K562 (cell line): ENCODE measurements at places on chromosomes 13 and 19. TPM values are rescaled to one million over a fixed set of nuclear protein-coding genes. Genes with fewer than 3 reads are reported as not detected.
A peak's percentile ranks its signal among the peaks of the same experiment; 100 is the strongest.

DNA sequence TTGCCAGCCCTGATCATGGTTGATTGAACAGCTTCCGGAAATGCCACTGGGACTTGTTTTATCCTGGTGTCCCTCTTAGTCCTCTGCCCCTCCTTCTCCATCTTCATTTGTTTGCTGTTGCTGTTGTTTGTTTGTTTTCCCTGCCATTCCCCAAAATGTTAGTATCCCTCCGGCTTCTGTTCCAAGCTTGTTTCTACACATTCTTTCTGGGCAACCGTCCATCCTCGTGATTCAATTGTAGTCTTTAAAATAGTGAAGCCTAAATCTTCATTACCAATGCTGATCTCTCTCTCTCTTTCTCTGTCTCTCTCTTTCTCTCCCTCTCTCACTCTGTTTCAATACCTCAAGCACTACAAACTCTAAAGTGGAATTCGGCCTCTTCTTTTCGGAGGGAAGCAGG, 649.3 kb upstream of the ARGLU1 start:
- no peak overlapping the region for H3K27ac ChIP-seq
- H3K4me1 ChIP-seq: no peaks in the 10 kb centered on the region
- H3K4me3 ChIP-seq: no peak overlapping the region
- H3K36me3 ChIP-seq: no peaks in the 10 kb centered on the region

DNA sequence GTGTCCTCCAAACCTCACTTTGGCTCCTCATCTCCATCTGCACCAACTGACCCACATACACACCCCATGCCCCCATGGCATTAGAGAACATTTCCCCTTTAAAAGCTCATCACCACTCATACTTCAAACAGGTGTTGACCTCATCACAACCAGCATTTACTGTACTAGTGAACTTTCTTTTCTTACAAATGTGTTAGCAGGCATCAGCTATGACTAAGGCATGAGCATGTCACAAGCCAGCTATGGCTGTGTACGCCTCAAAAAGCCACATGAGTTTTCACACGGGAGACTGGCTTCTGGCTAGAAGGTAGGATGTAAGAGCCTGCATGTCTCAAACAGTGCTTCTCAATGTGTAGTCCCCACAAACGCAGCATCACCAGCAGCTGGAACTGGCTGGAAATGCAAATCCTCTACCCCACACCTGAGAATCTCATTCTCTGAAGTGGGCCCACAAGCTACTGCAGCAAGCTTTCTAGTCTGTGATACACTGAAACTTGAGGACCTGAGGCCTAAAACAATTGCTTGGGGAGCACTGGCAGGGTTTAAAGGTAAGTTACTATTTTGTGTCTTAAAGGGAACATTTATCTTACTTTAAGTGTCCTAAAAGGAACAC, 66.8 kb downstream of the TUBGCP3 start:
- no peak overlapping the region for H3K4me3 ChIP-seq
- peaks cover 57% of the 10 kb centered on the region for H3K36me3 ChIP-seq
- H3K27me3 ChIP-seq: no peaks in the 10 kb centered on the region
- DNase-seq: no peak
- H3K27ac ChIP-seq: no peak overlapping the region
- H3K4me1 ChIP-seq: no peaks in the 10 kb centered on the region

GRCh38 chr13:94268661-94269060, 210.8 kb downstream of the DCT start:
- no peak overlapping the region for H3K4me3 ChIP-seq
- H3K27ac ChIP-seq: no peak overlapping the region
- DNase-seq: no peak
- no peaks in the 10 kb centered on the region for H3K4me1 ChIP-seq
- H3K27me3 ChIP-seq: no peaks in the 10 kb centered on the region
- H3K36me3 ChIP-seq: no peaks in the 10 kb centered on the region

- H3K4me1 ChIP-seq: no peaks in the 10 kb centered on the region
- H3K4me3 ChIP-seq: no peak overlapping the region
- peaks cover 63% of the 10 kb centered on the region for H3K36me3 ChIP-seq
- no peak overlapping the region for H3K27ac ChIP-seq
Measured at GRCh38 chr19:8821748-8822241, 10.3 kb downstream of the ZNF558 start.

- H3K36me3 ChIP-seq: peaks cover 41% of the 10 kb centered on the region
- peak overlapping the region; percentile 51 for H3K4me3 ChIP-seq
- DNase-seq: peak; percentile 91
Measured at GRCh38 chr19:43773725-43774102, 7.1 kb downstream of the KCNN4 start.

- no peak overlapping the region for H3K4me3 ChIP-seq
- no peak overlapping the region for H3K27ac ChIP-seq
- no peaks in the 10 kb centered on the region for H3K27me3 ChIP-seq
- H3K4me1 ChIP-seq: no peaks in the 10 kb centered on the region
Measured at GRCh38 chr13:46630431-46631178, 77.6 kb downstream of the LRCH1 start.

DNA sequence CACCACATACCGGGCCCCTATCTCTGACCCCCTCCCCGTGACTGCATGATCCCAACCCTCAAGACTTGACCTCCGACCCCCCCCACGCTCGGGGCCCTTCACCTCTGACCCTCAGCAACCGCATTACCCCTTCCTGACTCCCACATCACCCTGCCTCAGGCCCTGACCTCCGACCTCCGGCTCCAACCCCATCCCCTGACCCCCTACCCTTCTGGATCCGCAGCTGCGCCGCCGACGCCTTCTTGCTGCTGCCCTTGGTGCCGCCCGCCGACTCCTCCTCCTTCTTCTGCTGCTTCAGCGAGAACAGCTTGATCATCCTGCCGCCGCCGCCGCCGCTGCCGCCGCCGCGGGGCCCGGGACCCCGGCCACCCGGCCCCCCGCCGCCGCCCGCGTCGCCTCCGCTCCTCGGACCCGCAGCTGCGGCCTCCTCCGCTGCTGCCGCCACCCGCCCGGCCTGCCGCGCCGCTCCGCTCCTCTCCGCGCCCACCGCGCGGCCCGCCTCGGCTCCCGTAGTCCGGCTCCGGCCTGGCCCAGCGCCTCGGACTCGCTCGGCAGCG, at the start of gene UBE2M:
Gene UBE2M (minus strand): TSS at position 546 of the 557 bp plus-strand sequence. CDS start 230 bp downstream, at position 316.
- H3K4me3 ChIP-seq: peak within 1 kb of the TSS; percentile 92
- H3K27me3 ChIP-seq: no peaks in the 10 kb centered on the region
- H3K36me3 ChIP-seq: peaks cover 36% of the 10 kb centered on the region

GRCh38 chr13:97460853-97461252, 26.9 kb downstream of the RAP2A start:
- H3K36me3 ChIP-seq: no peaks in the 10 kb centered on the region
- H3K27me3 ChIP-seq: no peaks in the 10 kb centered on the region
- DNase-seq: no peak
- H3K4me3 ChIP-seq: no peak overlapping the region

TICAM1 gene
- total RNA-seq: 11.5 and 11.6 TPM in 2 replicates

GSX1 gene
- not detected in 2 replicates for total RNA-seq

GFY gene
- total RNA-seq: 0.11 TPM in 1 of 2 replicates, not detected in the other
